Stimulated activated CD4-positive, alpha-beta T cell treated with anti-CD3 and anti-CD28 coated beads, TNF-alpha, amount 100 ng/mL, for 4 hours (primary cell): ENCODE measurements at places on chromosomes 2 and 18.

DNA sequence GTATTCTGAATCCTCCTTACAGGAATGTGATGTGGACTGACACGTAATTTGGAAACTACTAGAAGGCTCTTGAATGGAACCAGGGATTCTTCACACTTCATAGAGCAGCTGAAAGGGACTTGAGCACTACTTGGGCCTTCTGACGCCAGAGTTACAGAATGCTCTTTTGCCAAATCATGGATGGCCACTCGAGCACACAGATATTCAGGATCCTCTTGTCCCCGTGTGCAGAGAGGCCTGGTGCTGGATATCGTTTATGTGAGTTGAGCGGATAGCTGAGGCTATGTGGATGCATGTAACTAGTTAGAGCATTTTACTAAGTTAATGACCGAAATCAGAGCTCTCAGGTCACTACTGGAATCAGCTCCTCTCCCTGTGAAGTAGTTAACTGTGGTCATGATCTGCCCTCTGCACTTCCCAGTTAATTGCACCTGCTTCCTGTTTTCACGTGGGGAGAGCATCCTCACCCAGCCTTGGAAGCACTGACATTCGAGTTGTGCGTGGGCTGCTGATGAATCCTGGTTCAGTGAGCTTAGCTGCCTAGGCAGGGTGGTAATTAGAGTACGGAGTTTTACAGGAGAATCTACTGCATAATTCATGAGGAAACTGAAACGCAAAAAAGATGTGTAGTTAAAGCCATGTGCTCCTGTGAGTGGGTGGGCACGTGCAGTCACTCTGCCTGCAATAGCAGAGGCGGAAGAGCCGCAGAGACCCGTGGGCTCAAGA lies 5.2 kb upstream of the TPO start:
- DNase-seq, result no peak

- no peak for DNase-seq
These were observed 366.9 kb downstream of the OSR1 start for GRCh38 chr2:18991177-18992168.

GRCh38 chr2:28667261-28667660 lies 84.4 kb upstream of the PPP1CB start:
- DNase-seq, result no peak

DNA sequence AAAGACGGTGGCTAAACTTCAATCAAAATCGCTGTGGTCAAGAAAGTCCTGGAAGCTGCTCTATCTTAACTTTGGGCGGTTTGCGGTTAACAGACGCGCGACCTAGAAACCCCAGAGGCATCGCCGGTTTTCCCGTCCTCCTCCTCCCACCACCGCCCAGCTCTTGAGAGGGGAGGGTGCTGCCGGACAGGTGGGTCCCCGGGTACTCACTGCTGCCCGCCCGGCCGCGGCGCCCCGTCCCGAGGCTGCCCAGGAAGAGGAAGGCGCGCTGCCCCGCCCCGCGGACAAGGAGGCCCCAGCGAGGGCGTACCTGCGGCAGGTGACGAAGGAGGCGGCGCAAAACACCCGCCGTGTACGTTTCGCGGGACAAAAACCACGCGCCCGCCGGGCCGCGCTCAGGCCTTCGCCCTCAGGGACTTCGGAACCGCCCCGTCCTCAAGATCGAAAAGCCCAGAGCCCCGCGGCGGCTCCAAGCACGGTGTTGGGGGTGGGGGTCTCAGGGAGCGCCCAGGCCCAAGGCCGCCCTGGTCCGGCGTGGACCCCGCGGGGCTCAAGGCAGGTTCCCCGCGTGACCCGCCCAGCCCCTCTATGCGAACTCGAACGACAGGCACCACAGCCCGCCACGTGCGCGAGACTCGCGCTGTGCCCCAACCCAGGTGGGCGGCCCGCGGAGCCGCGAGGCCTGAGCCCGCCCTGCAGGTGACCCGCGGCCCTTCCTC lies at the start of gene SH3YL1:
TSS of gene SH3YL1 (minus strand) at position 259 of the 719 bp plus-strand sequence. CDS start at position 211, 48 bp downstream.
- peak; percentile 42 for DNase-seq

DNA sequence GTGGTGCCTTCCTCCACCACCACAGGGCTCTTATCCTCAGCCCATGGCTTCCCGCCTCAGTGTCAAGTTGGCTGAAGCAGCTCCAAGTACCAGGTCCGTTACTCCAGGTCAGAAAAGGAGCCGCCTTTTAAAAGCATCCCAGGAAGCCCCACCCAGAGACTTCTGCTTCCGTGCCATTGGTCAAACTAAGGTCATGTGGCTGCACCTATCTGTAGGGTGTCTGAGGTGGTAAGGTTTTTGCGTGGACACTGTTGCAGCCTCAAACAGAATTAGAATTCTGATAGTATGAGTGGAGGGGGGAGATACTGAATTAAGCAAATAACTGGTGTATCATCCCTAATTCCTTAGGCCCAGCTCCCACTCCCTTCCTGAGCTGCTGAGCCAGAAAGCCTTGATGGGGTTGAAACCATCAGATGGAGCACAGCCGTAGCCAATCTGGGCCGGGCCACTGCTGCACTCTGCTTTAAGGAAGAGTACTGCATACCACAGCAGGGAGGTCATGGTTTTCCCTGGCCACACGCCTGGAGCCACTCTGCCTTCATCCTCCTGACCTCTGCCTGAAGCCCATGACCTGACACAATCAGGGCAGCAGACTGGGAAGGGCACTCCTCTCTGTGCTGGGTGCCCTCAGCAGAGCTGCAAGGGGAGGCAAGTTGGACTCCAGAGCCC lies 8.4 kb downstream of the TMEM247 start:
- no peak for DNase-seq

GRCh38 chr2:36539631-36540030 lies 58.3 kb downstream of the FEZ2 start:
- DNase-seq, result no peak

DNA sequence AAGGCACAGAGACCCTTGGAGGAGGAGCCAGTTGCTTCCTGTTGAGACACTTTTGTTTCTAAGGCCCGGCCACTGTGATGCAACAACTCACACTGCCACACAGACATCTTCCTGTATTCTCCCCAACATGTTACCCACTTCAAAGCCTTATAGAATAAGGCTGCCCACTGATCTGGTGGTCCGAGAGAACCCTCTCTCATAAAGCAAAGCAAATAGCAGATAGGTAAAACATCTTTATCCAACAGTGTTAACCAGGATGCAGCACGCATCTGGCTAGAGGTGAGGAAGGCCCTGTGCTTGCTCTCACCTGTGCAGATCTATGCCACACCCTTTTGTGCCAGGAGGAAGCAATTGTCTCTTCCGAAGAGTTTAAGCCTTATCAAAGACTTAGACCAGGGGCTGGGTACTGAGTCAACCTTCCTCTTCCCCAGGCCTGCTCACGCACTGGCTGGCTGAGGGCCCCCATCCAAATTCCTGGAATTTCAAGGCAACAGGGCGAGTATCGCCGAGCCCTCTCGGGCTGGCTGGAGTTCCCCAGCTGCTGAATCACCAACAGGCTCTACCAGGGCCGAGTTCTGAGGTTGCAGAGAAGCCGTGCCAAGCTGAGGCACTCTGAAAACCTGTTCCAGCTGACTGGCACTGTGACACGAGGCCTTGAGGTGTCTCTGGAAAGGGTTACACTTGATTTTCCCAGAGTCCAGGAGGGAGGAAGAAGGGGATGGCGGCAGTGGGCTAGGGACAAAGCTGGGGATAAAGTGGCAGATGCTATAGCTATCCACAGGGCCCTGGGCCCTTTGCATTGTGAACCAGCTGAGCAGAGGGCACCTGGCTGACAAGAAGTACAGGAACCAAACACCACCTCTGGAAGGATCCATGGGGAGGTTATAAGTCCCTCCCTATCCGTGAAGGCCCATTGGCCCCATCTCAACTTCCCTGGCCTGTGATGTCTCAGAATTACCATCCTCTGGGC lies 29.3 kb downstream of the TGFA start:
- peak; percentile 13 for DNase-seq

- DNase-seq, result no peak
These were observed 64.4 kb downstream of the TTC21B start for GRCh38 chr2:165889158-165889557.

GRCh38 chr18:69999656-70000055 lies 52.0 kb upstream of the CD226 start:
- no peak for DNase-seq

GRCh38 chr18:46331316-46331715 lies 227.1 kb downstream of the HAUS1 start:
- DNase-seq, result no peak

DNA sequence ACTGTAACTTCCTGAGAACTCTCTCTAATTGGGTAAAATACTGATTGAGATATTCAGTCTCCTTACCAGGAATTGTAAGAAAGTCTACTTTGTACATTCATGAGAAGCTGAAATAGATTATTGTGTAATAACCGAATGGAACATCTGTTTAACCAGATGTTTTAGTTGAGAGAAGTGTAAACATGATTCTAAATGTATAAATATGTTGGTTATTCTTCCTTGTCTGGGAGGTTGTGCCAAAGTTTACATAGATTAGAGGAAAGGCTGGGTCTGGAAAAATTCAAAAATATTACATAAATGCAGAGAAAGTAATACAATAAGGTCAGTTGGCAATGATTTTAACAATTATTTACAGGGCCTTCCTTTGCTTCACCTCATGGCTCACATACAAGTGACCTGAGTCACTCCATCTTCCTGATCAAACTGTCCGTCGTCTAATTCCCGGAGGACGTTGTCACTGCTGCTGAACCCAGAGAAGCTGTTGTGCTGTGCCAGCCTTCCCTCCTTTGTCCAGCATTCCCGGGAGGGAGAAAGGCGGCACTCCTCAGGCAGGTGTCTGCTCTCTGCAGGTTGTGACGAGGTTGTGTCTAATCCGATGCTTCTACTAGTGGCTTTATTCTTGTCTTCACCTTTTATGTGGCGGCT lies 55.9 kb downstream of the MOB4 start:
- no peak for DNase-seq

DNA sequence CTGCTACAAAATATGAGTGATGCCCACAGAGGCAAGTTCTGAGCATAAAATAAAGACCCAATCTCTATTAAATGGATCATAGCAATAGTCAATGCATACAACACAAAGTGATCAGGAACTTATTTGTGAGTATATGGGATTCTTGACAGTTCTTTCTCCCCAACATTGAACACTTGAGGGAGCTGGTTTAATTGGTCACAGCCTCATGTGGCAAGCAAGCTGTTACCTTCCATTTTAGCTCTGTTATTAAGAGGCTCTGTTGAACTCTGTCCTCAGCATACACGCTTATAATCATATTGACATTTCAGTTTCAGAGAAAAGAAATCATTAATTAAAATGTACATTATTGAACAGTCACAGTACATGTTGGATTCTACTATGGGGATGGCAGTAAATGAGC lies 37.6 kb upstream of the PAX3 start:
- DNase-seq, result no peak

- no peak for DNase-seq
These were observed 561.4 kb downstream of the ADCYAP1 start for GRCh38 chr18:1466035-1466434.

DNA sequence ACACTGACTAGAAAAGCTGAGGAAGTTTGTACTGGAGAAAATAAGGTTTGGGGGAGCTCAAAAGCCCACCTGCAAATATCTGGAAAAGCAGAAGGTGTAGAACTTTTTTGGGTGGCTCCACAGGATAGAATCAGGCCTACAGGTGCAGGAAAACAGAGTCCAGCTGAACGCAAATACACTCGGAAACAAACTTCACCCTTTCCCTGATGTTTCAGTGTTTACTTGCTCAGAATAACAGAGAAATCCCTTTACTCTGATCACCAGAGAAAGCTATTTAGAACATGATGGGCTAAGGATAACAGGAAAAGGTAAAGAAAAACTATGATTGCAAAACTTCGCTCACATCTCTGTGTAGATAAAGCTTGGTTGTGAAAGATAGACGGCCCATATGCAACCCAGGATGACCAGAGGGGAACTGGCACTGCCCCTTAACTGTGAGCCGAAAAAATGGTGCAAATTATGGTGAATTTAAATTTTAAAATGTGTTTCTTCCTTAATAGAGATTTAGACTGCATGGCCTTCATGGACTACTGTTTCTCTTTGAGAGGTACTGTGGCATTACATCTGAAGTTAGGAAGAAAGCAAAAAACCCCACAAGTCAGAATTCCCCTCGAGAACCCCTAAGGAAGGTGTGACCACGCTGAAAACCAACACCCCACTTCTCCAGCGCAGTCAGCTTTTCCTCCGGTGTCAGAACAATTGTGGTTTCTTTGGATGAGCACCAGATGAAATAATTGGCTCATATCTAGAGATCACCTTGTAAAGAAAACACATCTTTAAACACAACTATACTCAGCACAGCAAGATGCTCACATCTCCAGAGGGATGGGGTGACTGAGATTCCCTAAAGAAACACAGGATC lies 84.5 kb upstream of the TMEM247 start:
- DNase-seq, result no peak

GRCh38 chr2:234292205-234292961 lies 204.5 kb downstream of the ARL4C start:
- peak; percentile 59 for DNase-seq

DNA sequence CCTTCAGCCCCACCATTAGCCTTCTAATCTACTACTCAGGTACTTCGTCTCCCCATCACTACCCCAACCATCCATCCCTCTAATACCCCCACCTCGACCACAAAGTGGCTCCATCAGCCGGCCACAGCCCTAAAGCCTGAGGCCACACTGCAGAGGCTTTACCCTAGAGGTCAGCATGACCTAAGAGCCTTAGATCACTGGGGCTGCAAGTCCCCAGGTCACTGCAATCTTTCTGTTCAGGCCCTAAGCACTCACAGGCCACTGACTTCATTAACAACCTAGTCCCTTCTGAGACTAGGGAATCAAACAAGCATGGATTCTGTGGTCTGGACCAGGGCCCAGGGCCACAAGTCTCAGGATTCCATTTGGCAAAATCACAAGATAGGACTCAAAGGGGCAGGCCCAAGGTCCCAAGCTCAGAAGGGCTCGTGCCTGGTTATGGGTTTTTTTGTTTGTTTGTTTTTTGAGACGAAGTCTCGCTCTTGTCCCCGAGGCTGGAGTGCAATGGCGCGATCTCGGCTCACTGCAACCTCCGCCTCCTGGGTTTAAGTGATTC lies 37.0 kb upstream of the PKDCC start:
- DNase-seq, result no peak

DNA sequence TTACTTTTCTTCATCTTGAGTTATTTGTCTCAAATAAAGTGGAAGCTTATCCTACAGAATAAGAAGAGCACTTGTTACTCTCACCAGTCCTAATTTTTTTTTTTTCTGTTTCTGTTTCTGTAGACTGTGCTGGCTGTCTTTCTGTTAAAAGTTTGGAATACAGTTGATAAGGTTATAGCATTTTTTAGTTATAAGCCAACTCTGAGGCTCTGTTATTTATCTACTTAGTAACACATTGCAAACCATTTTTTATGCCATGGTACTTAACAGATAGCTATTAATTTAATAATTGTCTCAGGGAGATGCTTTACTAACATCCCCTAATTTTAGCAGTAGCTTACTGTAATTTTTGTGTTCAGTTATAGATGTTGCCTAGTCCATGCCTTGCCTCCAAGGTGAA lies 37.9 kb downstream of the CREB1 start:
- DNase-seq, result no peak

- no peak for DNase-seq
These were observed 186.7 kb downstream of the KLHL29 start for GRCh38 chr2:23571527-23572282.

- DNase-seq, result no peak
These were observed 510.5 kb upstream of the TNP1 start for GRCh38 chr2:217370391-217370790.

GRCh38 chr2:215914777-215915165 lies 98.6 kb downstream of the MREG start:
- no peak for DNase-seq
